HuH-7 (cell line): ENCODE measurements at places on chromosomes 1 and 21.
A peak's percentile ranks its signal among the peaks of the same experiment; 100 is the strongest.

GRCh38 chr1:161119092-161119903 is 1.4 kb downstream of the NIT1 start:
- DNase-seq: no peak

GRCh38 chr1:20588634-20589225 is at the start of gene CDA:
CDA (plus strand) TSS chr1:20589097; CDS start chr1:20589130, 33 bp downstream.
- peak; percentile 60 for DNase-seq

- DNase-seq: no peak
Measured at GRCh38 chr1:9275567-9276034, 17.1 kb upstream of the SPSB1 start.

GRCh38 chr1:228038387-228039005 is 31.7 kb downstream of the WNT3A start:
- no peak for DNase-seq

GRCh38 chr1:115112496-115113375 is 23.4 kb upstream of the TSPAN2 start:
- DNase-seq: no peak

DNA sequence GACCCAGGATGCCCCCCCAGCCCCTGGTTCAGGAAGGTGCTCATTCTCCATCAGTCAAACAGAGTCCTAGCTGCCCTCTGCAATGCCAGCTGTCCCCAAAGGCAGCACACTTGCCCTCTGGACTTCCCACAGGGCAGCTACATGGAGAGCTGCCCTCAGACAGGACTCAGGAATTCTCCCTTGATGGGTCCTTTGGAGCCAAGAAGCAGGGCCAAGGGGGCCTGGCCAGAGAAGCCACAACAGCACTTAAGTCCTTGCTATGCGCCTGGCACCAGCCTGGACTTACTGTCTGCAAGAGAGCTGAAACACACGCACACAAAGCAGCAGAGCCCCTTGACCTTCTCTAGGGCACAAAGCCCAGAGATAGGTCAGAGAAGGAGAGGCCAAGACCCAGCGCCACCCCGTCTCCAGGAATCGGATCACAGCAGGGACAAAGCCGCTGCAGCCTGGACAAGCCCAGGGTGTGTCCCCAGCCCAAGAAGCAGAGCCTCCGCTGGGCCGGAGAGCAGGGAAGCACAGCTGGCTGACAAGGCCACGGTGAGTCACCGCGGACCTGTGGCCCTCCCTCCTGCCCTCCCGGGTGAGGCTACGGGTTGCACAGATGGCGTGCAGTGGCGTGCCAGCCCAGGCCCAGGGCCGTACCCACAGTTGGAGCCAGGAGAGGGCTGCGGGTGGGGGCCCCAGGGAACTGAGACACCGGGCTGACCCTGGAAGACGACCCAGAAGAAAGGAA is 1.7 kb downstream of the WNT9A start:
- DNase-seq: no peak

- DNase-seq: peak; percentile 39
Measured at GRCh38 chr1:204493145-204493983, 1.2 kb downstream of the PIK3C2B start.
